DMS 273 treated with DMSO at 0.1 percent for 48 hours (cell line): ENCODE measurements at places on chromosomes 12 and 14.

DNA sequence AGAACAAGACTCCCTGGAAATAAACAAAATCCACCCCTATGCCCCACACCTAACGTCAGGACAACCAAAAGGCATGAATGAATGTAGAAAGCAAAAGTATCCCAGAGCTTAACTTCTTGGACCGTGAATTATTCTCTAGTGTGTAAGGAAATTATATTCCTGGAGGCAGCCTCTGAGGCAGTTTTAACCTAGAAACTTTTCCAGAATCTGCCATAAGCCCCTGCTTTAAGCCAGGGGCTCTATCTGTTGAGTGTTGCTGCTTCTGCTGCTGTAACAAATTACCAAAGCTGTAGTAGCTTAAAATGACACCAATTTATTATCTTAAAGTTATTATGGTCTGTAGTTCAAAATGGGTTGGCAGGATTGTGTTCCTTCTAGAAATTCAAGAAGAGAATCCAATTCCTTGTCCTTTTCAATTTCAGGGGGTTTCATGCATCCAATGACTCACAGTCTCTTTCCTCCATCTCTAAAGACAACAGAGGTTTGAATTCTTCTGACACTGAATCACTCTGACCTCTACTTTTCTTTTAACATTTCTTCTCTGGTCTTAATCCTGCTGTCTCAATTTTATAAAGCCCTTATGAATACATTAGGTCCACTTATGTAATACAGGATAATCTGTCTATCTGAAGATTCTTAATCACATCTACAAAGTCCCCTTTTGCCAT is 242.7 kb downstream of the ATXN7L3B start:
- no peak for DNase-seq

DNA sequence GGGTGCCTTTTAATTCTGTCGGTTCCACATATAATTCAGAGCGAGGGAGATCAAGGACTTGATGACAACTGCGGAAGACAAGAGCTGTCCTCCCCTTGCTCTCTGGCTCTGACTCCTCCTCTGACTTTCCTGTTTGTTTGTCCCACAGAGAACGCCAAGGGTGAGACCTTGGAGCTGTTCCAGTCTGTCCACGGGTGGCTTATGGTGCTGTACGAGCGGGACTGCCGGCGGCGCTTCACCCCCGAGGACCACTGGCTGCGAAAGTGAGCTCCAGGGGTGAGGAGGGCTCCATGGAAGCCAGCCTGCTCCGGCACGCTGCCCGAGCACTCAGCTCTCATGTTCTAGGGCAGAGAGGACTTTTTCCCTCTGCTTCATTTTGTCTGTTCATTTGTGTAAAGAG is 32.8 kb downstream of the UBE3B start:
- DNase-seq, result no peak

DNA sequence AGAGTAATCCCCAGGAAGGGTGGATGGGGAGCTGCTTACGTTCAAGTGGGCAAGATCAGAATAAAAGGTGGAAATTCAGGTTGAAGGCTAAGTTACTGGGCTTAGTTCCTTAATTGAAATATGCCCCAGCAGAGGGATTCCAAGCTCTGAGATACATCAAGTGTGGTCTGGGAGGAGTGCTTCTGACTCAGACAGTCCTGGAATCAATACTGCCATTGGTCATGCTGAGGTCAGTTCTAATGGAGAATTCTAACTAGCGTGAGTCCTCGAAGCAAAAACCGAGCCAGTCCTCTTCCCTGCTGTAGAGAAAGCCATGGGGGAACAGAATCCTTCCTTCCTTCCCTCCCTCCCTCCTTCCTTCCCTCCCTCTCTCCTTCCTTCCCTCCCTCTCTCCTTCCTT is 39.9 kb downstream of the NOS1 start:
- DNase-seq, result no peak

- no peak for DNase-seq
Measured at GRCh38 chr12:132954471-132955048, 1.5 kb downstream of the ZNF605 start.

DNA sequence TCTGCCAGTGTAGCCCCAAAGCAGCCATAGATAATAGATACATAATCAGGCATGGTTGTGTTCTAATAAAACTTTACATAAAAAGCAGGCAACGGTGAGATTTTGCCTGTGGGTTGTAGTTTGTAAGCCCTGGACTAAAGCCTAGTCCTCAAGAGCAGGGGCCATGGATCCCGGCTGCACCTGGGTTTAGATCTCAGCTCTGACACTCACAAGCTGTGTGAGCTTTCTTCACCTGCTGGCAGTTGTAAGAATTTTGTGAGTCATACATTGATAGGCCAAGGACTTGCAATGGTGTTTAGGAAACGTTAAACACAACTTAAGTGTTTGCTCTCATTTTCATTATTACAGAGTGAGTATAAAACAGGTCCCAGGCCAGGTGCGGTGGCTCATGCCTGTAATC is 395.8 kb upstream of the TBX3 start:
- DNase-seq, result no peak

DNA sequence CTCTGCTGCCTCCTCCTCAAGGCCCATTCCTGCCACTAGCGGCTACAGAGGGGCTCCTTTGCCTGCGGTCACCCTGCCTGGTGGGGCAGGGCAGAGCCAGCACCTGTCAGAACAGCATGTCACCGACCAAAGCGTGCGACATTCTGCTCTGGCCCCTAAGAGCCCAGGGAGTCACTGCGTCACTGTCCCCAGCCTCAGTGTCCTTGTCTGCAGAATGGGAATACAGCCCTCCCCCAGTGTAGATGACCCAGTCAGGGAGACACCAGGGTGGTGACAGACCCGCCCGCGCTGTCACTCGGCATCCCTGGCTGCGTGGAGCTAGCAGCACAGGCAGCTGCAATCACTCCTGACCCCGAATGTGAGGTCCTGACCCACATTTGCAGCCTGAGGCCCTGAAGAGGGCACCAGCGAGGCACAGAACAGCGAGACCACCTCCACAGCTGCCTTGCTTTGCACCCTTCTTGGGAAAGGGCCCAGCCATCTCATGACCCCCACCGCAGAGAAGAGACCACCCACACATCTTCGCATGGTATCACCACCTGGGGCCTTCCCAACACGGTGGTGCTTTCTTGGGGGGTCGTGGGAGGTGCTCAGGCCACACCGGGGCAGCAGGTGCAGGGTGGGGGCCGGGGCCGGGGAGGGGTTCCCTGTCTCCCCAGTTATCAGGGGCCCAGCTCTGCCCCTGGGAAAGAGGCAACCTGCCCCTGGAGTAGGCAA is 2.5 kb downstream of the AHNAK2 start:
- DNase-seq, result no peak

DNA sequence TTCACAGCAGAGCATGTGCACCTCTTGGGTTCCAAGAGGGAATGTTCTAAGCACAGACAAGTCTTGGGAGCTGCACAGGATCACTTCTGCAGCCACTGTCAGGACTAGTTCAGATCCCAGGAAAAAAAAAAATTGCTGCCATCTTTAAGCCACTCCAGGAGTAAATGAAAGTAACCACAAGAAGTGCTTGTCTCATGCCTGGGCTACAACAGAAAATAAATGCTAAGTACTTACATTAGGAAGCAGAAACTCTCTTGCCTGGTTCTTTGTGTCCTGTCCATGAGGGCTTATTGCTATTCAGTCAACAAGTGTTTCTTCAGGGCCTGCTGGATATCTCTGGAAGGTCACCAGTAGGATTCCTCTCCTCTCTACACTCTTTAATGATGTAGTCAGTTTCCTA is 176.1 kb downstream of the KTN1 start:
- no peak for DNase-seq

- no peak for DNase-seq
Measured at GRCh38 chr14:53401646-53402045, 248.5 kb upstream of the DDHD1 start.

- DNase-seq, result no peak
Measured at GRCh38 chr12:96719660-96720362, 187.2 kb upstream of the NEDD1 start.

GRCh38 chr12:76871742-76872141 is 7.1 kb downstream of the CSRP2 start:
- DNase-seq, result no peak

DNA sequence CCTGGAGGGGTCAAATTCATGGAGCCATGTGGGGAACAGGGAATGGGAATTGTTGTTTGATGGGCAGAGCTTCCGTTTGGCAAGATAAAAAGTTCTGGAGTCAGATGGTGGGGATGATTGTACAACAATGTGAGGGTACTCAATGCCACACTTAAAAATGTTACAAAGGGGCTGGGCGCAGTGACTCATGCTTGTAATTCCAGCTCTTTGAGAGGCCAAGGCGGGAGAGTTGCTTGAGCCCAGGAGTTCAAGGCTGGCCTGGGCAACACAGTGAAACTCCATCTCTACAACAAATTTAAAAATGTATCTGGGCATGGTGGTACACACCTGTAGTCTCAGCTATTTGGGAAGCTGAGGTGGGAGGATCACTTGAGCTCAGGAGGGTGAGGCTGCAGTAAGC is 66.0 kb upstream of the DIO3 start:
- DNase-seq, result no peak

- no peak for DNase-seq
Measured at GRCh38 chr12:54882079-54882478, 27.8 kb downstream of the MUCL1 start.

GRCh38 chr12:100830003-100830795 is 35.6 kb downstream of the ANO4 start:
- DNase-seq, result no peak

- no peak for DNase-seq
Measured at GRCh38 chr12:47862167-47862750, 42.5 kb downstream of the VDR start.

DNA sequence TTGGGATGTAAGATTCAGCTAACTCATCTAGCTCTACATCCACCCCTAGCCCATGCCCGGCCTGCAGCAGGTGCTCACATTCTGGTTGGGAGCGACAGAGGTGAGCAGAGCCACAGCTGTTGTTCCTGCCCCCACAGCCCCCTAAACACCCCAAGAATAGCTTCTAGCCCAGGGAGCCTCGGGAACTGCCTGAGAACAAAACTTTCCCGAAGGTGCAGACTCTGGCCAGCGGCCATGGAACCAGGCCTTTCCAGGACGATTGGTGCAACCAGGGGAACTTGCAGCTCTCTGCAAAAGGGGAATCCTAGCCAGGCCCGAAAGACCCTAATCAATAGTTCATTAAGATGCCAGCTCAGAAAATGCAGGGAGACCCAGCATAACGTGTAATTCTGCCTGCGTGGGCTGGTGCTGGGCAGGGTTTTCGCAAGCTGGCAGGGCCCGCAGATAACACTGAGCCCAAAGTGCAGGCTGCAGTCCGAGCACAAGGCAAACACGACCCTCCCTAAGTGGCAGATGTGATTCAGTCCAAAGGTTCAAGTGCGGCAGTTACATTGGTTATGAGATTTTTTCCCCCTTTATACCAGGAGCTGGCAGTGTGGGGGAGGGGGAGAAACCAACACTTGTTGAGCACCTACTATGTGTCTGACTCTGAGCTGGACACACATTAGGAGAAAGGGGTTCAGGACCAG is 122.5 kb upstream of the MAP1LC3B2 start:
- DNase-seq, result no peak

DNA sequence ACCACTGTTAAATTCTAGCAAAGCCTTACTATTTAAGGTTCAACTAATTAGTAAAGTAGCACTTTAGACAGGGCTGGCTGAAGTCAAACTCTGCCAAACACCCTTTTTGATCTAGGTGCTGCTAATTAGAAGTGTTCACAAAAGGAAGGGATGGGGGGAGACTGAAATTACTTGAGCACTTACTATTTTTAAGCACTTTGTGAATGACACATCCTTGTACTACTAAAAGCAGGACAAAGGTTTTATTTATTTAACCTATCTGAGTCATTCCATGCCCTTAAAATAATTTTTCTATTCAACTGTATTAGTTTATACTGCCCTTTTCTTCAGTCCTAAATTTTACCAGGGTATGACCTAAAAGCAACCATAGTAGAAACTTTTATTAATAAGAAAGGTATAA is 20.1 kb downstream of the MBIP start:
- no peak for DNase-seq

- DNase-seq, result no peak
Measured at GRCh38 chr14:91302391-91302790, 57.9 kb upstream of the GPR68 start.

GRCh38 chr12:33439587-33440011 is at the start of gene SYT10:
SYT10 (minus strand) TSS chr12:33439819; CDS start chr12:33439522, 297 bp downstream.
- no peak for DNase-seq

DNA sequence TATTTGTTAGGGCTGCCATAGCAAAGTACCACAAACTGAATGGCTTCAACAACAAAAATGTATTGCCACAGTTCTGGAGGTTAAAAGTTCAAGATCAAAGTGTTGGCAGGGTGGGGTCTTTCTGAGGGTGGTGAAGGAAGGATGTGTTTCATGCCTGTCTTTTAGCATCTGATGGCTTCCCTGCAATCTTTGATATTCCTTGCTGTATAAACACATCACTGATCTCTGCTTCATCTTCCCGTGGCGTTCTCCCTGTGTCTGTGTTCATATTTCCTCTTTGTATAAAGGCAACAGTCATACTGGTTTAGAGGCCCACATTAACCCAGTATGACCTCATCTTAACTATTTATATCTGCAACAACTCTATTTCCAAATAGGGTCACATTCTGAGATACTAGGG is 167.5 kb downstream of the BTG1 start:
- DNase-seq, result no peak

DNA sequence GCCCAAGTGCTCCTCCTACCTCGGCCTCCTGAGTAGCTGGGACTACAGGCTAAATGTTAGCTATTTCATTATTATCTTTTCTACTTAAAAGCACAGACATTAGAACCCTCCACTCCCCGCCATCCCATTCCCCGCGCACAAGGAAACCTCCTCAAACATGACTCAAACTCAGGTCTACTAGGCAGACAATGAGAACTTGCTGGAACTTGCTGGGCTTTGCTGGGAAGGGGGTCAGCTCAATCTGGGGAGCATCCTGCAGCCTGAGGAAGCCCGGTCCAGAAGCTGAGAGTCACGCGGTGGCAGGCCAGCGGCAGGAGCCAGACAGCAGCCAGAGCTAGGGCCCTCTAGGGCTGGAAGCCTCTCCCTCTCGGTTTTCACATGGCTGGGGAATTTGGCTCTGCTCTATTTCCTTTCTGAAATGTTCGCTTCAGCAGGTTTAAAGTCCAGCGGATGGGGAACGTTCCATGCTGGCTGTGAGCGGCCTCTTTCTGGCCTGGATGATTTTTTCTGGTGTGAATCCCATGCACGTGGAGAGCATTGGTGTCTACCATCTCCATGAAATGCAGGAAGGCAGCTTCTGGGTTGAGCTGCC is 68.5 kb downstream of the SLC6A12 start:
- DNase-seq, result no peak

- peak; percentile 91 for DNase-seq
Measured at GRCh38 chr12:71691504-71692129, 5.7 kb downstream of the TMEM19 start.

- DNase-seq, result no peak
Measured at GRCh38 chr12:2970744-2971143, 11.5 kb downstream of the TEAD4 start.

GRCh38 chr12:66661357-66661756 is 17.5 kb downstream of the GRIP1 start:
- no peak for DNase-seq
